Right cardiac atrium (tissue), 5 donors: ENCODE measurements at places on chromosomes 12 and 14.

GRCh38 chr12:94145191-94145983 lies 3.0 kb upstream of the PLXNC1 start:
- no peak for DNase-seq

DNA sequence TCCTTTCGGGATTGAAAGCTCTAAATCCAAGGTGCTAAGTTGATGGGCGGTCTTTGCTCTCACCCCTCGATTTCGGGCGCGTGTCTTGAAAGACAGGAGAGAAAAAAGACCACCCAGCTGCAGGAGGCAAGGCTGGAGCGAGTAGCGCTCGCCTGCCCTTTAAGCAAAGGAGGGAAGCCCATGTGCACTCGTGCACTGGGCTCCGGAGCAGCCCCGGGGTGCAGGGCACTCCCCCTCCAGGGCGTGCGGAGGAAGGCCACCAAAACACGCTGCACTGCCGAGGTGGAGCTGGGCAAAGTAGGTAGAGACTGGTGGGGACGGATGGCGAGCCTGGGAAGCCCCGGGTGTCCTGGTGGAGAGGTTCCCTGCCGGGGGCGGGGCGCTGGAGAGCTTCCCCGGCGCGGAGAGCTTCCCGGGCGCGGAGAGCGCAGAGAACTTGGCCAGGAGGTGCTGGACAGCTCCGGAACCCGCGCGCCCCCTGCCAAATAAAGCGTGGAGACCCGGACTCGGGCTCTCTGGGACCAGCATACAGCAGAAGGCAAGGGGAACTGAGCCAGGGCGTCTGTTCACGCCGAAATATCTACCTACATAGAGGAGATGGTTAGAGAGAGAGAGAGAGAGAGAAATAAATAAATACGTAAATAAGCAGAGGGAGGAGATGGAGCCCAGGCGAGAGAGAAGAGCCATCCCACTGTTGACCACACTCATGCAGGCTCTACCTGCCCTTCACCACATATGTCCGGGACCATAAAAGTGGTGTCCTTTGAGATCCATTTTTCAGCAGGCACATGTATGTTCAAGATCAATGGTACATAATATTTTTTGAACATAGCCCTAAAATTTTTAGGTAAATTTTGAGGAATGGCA lies 662 bp upstream of the NELL2 start:
- peak; percentile 65 for DNase-seq

DNA sequence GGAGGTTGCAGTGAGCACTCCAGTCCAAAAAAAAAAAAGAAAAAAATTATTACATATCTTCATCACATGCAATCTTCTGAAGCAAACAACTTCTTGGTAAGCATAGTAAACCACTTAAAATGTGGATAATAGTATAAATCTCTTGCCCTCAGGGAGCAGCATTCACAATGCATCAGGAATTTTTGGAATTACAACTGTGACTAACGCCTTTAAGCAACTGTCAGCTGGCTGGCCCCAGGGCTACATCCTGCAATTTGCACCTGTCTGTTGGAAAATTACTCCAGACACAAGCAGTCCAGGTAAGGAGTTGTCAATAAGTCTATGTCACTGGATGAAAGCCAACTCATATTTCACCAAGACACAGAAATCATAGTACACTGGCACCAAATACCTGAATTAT lies 5.5 kb upstream of the SLC7A7 start:
- no peak for DNase-seq

DNA sequence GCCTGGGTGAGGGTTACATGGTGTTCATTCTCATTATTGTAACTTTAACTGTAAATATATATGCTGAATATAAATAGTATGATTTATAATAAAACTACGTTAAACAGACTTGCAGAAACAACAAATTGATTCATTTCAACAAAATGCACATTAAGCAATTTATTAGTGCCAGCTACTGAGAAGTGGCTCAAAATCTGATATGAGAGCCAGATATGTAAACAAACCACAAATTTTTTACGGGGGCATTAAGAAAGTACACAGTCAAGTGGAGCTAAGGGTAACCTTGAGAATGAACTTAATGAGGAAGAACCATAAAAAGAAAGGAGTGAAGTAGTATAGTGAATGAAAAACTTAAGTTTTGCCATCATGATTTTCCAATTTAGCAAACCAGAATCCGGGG lies 40.3 kb downstream of the CEP128 start:
- no peak for DNase-seq

GRCh38 chr12:50398931-50399330 lies 1.8 kb upstream of the LARP4 start:
- no peak for DNase-seq

GRCh38 chr12:128033473-128033872 lies 233.5 kb upstream of the TMEM132C start:
- DNase-seq: no peak

GRCh38 chr14:33342299-33342974 lies 403.8 kb downstream of the NPAS3 start:
- no peak for DNase-seq

- no peak for DNase-seq
Measured at GRCh38 chr14:32090686-32091085, 13.6 kb downstream of the ARHGAP5 start.

DNA sequence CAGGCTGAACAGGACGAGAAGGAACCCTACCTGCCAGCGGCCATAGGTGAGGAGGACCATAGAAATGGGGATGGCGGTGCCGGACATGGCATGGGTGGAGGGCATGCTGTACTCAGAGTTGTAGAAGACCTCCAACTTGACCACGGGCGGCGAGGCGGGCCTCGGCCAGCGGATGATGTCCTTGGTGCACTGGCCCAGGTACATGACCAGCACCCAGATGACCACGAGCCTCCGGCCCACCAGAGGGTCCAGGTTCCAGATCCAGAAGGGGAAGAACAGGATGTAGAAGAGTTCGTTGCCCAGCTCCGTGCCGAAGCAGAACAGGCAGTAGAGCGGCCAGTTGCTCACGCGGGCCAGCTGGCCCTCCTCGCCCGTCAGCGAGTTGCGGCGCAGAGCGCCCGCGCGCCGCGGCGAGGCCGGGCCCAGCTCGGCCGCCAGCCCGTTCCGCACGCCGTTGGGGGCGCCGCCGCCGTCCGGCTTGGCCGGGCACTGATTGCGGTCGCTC lies 582 bp downstream of the SGPP1 start:
- peak; percentile 42 for DNase-seq

DNA sequence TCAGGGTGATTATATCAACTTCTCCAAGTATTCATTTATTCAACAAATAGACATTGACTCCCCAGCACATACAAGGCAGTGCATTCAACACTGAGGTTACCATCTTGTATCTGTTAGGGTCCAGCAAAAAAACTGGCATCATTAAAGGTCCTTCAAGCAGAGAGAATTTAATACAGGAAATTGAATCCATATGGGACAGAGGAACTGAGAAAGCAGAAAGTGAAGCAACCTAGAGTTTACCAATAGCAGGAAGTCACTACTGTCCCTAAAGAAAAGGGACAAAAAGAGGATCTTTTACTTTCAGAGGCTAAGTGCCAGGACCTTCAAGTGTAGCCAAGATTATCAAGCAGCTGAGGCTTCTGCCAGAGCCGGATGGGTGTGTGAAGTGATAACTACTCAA lies 237.8 kb upstream of the TBX3 start:
- DNase-seq: no peak

DNA sequence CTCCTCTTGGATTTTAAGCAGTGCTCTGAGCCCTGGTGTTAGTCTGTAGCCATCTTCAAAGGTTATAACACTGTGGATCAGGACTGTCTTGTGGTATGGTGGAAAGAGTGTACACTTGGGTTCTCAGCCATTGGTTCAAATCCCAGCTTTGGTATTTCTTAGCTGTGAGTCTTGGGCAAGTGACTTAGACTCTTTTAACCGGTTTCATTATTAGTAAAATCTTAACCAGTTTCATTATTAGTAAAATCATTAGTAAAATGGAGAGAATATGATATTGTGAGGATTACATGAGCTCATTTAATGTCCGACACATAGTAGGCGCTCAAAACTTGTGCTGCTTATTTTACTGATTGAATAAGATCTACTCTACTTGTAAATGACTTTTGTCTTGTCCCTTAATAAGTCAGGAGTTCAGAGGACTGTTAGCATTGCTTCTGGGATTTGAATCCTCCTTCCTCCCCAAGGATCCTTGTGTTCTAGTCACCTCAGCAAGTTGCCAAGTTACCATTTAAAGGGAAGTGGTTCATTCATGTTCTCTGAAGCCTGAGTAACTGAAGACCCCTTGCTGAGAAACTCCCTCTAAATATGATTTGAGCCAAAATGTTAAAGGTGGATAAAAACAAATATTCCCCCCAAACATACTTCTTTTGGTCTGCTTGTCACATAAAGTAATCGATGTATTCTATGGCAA lies 12.4 kb downstream of the TTLL5 start:
- DNase-seq: no peak

GRCh38 chr12:45907955-45908354 lies 82.4 kb downstream of the SCAF11 start:
- no peak for DNase-seq

- peak; percentile 9 for DNase-seq
Measured at GRCh38 chr14:101586531-101587430, 25.5 kb downstream of the DIO3 start.

- no peak for DNase-seq
Measured at GRCh38 chr12:95258151-95258550, 40.5 kb downstream of the VEZT start.

GRCh38 chr12:64669270-64669842 lies 59.1 kb downstream of the RASSF3 start:
- DNase-seq: peak; percentile 74

GRCh38 chr14:29274890-29275596 lies 508.5 kb downstream of the FOXG1 start:
- DNase-seq: no peak

DNA sequence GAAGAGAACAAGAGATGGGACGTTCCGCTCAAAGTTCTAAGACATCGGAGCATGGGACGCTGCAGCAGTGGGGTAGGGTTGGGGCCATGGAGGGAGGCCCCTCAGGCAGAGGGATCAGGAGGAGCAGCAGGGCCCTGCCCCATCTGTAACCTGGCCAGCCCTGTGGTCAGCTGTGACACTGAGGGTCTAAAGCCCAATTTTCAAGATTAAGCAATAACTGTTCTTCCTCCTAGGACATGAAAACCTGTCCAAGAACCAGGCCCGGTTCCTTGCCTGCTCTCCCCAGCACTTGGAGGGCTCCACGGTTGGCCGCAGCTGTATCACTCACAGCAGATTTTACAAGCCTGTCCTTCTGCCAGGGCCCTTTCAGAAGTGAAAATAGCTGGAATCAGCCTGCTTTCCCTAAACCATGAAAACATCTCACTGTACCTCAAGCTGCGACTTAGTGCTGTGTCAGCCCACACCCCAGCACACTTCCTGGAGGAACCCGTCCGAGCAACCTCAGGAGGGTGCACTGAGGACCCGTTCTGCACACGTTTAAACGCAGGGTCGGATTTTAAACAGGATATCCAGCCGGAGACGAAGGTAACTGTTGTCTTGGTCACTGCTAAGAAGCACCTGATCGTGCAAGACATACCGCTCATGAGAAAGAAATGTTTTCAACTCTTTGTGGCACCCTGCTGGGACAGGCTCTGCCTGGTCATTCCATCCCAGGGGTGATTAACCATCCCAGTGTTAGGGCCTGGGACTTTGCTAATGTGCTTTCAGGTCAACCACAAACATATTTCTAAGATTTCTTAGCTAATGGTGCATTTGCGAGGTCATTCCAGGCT lies 201.9 kb upstream of the DIO3 start:
- peak; percentile 87 for DNase-seq

DNA sequence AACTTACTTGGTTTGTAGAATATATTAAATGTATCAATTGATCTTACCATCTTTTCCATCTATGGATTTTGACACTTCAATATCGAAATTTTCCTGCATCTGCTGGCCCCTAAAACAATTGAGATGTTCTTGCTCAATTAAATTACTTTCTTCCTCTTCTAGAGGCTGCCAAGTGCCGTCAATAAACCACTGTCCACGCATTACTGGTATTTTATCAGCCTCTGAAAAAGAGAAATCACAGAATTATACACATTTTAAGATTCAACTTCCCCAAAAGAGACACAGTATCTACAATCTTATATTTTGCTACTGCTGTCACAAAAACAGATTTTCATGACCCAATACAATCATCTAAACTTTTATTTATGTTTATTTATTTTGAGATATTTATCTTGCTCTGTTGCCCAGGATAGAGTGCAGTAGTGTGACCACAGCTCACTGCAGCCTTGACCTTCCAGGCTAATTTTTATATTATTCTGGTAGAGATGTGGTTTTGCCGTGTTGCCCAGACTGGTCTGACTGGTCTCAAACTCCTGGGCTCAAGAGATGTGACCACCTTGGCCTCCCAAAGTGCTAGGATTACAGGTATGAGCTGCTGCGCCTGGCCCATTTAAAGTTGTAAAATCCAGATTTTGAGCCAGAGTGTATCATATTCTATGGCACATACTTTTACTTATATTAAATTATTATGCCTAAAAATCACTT lies 49.3 kb downstream of the DDHD1 start:
- no peak for DNase-seq

GRCh38 chr14:97408937-97409815 lies 612.0 kb downstream of the VRK1 start:
- no peak for DNase-seq

DNA sequence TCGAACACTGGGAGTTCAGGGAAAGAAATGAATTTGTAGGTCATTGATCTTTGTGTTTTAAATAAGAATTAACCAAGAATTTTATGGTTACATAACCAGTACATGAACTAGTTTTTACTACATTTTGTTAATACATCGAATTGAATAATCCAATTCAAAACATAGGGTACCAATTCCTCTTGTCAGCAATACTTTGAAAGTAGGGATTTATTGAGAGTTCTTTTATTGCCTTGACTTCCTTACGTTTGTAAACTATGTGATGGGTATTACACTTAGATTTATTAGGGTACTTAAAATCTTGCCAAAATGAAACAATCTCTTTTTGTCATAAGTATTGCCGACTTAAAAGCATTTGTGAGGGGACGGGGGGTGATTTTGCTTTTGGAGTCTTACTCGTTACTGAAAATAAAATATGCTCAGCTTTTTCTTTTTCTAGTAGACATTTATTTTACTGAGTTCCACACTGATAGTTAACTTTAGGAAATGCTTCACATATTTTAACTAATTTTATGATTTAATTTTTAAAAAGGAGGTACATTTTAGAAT lies 22.4 kb downstream of the SOCS2 start:
- DNase-seq: no peak

DNA sequence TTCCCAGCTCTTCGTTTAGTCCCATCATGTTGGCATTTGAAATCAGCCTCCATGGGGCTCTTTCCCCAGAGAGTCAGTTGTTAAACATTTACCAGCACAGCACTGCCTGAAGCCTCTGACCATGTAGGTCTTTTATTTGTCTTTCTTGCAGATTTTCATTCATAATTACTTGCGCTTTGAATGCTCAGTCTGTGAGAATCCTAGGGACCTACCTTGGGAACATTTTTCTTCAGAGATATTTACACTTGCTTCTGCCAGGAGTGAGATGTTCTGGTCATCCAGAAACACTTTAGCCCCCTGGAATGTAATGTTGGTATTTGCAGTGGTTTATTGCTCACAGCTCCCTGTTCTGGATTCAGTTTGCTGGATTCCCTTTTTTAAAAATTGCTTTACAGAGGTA lies 41.7 kb downstream of the RPH3A start:
- DNase-seq: no peak

GRCh38 chr14:61430066-61430757 lies 108.8 kb downstream of the PRKCH start:
- no peak for DNase-seq

GRCh38 chr12:102746963-102747362 lies 170.1 kb downstream of the PAH start:
- DNase-seq: no peak

GRCh38 chr14:70915415-70915814 lies 8.2 kb downstream of the PCNX1 start:
- no peak for DNase-seq
